ENCODE measurements at places on chromosomes 12 and 14.

GRCh38 chr12:4891866-4892265 is 17.8 kb upstream of the KCNA1 start:
- DNase-seq = no peak

DNA sequence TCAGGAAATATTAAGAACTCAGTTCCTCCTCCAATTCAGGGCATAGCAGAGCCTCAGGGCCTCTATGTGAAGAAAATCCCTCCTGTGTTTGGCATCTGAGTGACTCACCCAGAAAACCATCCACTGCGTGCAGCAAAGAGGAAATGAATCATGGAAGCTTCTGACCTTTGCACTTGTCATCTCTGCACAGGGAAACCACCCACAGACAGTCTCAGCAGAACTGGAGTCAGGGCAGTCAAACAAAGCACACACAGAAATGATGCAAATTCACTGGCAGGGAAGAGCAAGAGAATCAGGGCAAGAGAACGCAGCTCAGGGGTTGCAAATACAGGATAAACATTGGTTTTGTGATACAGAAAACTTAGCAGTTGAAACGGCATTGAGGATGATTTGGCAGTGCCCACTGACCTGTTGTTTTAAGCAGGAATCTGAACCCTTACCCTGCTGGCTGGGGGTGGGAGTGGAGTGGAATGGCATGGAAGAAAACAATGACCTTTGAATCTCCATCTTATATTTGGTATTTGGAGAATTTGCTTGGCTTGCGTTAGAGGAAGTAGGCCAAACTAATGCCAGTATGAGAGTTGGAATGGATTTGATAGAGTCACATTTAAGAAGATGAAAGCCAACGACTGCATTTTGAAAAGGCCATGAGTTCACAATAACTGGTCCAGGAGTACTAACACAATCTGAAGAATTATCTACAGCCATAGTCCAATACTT is 53.5 kb downstream of the PHLDA1 start:
- DNase-seq = peak; percentile 66

- DNase-seq = no peak
These were observed 312.8 kb upstream of the SLC16A7 start for GRCh38 chr12:59282999-59283398.

GRCh38 chr12:8860165-8860961 is 37.9 kb downstream of the A2ML1 start:
- peak; percentile 22 for DNase-seq

DNA sequence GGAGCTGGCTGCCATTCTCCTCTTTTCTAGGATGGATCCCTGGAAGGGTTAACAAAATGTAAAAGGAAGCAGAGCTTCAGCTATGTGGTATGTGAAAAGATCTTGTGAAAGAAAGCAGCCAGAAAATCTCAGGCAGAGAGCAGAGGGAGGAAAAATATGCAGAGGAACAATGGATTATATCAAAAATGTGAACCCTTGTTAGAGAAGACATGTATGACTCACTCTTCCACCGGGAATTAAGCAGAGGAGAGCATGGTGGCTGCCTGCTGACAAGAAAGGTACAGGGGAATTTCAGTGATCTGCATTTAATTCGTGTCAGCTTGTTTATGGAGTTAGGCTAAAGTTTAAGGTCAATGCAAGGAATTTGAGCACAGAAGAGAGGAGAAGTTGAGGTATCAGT is 46.3 kb downstream of the KCNA1 start:
- DNase-seq = no peak

GRCh38 chr14:104887623-104888488 is 22.8 kb downstream of the CEP170B start:
- DNase-seq = peak; percentile 13

GRCh38 chr14:89485264-89485663 is 68.2 kb upstream of the FOXN3 start:
- DNase-seq = no peak

GRCh38 chr12:29277231-29277630 is 103.7 kb downstream of the ERGIC2 start:
- no peak for DNase-seq

DNA sequence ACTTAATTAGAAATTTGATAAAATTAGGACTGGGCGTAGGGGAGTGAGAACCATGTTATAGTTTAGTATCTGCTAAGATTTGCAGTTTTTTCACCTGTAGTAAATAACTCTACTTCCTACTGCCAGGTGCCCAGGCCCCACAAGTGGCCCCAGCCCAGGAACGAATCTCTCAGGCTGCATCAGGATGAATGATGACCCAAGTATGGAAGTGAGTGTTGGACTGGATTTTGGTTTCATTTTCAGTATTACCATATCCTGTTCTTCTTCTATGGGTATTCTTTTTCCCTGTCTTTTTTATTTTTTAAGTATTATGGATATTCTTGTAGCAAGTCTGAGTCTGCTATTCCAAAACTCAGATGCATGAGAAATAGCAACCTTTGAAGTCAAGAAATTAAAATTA is 120.3 kb upstream of the BCAT1 start:
- DNase-seq = no peak

GRCh38 chr14:74886001-74886400 is 4.3 kb downstream of the DLST start:
- DNase-seq = no peak

- no peak for DNase-seq
These were observed 62.8 kb upstream of the EIF5 start for GRCh38 chr14:103271189-103271588.

DNA sequence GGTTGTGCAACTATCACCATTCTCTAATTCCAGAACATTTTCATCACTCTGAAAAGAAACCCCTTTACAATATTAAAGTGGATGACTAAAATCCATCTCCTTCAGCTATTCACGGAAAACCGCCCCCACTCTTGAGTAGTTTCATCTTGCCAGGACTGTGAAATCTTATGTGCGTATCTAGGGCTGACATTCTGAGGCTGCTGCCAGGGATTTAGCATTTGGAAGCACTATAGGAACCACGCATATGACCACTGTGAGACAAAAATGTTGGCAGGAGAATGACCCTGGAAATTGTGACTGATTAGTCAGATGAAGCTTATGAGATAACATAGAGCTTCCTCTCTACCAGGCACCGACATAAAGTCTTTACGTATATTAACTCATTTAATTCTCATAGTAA is 305.2 kb upstream of the PDE3A start:
- no peak for DNase-seq

GRCh38 chr14:29893989-29894388 is 33.7 kb downstream of the PRKD1 start:
- DNase-seq = no peak

DNA sequence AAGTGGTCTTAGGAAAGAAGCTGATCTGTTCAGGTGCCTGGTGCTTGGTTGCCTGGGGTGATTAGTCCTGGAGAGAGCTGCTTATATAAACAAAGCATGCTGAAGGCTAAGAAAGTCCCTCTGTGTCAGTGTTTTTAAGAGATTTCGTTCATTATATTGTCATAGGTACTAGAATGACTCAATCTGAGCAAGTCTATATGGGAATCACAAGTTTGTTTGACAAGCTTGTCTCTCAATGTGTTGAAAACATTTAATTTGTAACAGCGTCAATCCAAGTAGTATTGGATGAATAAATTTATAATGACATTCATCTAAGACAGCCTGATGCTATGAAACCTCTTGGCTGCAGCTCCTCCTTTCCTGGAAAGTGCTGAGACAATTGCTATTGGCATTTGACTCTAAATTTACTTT is 256.3 kb downstream of the TMTC2 start:
- DNase-seq = no peak

DNA sequence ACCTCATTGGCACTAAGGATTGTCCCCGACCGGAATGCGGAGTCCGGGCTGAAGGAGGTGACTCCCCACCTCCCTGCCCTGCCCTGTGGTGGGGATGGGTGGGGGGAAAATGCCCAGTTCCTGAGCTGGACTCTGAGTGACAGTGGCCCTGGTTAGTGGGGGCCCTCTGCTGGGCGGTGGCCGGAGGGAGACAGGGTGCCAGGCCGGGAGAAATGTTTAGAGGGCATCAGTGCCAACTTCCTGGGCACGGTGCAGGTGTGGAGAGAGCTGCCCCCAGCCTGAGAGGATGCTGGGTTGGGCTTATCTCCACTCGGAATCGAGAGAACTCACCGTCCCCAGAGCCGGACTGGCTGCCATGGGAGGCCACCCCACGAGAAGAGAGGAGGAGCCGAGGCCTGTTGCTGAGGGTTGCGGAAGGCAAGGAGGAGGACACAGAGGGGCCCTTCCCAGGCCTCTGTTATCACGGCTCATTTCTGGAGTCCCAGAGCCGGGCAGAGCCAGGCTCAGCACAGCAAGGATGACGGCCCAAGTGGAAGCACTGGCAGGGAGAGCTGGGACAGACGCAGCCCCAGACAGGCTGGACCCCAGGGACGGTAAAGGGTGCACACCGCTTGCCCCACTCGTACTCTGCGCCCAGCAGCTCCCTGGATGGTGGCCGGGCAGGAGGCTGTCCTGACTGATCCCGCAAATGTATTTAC is 156.7 kb downstream of the KIF26A start:
- DNase-seq = peak; percentile 7

DNA sequence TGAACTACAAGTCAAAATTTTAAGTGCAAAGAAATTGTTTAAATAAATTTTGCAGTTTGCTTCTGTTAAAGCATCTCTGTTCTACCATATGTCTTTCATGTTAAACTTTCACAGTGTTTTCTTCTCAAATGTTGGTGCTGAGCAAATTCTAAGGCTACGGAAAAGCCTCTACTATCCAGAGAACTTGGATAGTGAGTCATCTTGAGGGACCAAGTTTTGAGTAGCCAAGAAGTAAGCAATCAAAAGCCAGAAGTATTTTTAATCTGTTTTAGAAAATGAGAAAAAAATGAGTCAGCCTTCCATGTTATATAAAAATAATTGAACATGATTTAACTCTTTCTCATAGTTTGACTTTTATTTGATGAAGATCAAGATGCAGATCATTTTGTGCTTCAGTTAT is 3.3 kb downstream of the BRMS1L start:
- DNase-seq = no peak

- no peak for DNase-seq
These were observed 17.7 kb downstream of the DNAL1 start for GRCh38 chr14:73662487-73662943.

DNA sequence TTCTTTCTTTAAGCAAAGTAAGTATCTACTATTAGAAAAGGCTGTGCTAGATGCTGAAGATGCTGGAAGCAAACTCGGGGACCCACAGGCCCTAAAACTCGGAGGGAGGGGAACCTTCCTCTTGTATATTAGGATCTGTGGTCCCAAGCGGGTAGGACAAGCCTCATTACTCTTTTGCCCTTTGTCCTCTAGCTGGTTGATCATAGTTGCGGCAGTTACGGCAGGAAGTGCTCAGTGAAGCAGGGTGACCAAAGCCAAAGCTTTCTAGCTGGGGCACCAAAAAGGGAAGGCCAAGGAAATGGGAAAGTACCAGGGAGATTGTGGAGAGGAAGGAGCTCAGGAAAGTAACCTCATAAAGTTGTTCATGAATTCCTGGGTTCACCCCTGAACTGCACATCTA is 76.3 kb downstream of the SCFD1 start:
- no peak for DNase-seq

DNA sequence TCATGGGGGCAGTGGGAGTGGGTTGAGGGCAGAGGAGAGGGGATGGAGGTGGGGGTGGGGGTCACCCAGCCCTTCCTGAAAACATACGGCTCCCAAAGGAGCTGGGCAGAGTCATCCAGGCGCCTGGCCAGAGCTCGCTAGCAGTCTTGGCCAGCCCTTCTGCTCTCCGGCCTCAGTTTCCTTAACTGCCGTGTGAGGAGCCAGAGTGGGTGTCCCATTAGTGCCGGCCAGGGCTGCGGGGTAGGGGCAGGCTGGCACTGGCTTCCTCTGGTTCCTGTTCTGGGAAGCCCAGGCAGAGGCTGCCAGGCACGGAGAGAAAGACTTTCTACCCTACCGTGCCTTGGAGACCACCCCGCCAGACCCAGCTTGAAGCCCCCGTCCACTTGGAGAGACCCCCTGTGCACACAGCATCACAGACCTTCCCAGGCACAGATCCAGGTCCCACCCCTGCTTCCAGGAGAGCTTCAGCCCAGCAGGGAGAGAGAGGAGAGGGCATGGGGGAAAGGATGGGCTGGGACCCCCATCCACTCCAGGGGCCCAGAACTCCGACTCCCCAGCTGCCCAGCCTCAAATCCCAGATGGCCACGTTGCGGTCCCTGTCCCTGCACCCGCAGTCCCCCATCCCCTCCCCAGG is 93.3 kb downstream of the RFLNA start:
- DNase-seq = no peak

DNA sequence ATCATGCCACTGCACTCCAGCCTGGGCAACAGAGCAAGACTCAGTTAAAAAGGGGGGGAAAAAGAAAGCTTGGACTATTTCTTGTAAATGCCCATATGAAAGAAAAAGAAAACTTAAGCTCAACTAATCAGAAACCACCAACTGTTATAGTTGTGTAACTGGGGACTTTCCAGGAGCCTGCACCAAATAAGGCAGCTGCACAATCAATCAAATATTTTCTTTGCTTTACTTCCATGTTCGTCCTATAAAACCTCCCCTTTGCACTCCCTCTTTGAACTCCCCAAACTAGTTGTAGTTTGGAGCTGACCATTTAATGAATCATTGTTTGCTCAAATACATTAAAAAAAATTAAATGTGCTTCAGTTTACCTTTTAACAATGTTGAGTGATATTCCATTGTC is 54.9 kb downstream of the OTOGL start:
- no peak for DNase-seq

DNA sequence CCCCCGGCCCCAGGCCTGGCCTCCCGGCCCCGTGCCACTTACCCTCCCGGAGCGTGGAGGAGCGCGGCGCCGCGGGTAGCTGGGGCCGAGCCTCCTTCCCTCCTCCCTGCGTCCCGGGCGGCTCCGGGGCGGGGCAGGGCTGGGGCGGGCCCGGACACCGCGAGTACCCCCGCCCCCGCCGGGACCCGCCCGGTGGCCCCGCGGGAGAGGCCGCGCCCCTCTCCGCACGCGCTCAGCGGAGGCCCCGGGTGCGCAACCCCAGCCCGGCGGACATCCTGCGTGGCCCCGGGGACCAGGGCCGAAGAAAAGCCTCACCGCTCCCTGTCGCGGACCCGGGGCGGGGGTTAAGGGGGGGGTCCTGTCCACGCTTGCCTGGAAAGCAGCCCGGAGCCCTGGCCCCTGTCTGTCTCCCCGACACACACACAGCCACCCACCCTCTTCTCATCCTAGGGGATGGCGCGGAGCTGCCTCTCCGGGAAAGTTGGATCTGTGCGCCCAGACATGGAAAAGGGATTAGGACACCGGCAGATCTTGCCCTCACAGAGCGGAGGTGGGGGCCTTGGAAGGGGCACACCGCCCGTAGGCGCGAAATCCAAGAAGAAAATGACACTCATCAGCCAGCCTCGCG is at the start of gene SYNE3:
TSS of gene SYNE3 (minus strand) at position 97 of the 628 bp plus-strand sequence. CDS start 40,829 bp downstream, outside the sequence.
- peak; percentile 50 for DNase-seq
